ENCODE measurements at places on chromosomes 2 and 18. TPM values are rescaled to one million over a fixed set of nuclear protein-coding genes. Genes with fewer than 3 reads are reported as not detected.

AGPS gene
- total RNA-seq = 38.7 TPM

PDE6D gene
- 18.5 TPM for total RNA-seq

VRK2 gene
- total RNA-seq = 25.6 TPM

DNA sequence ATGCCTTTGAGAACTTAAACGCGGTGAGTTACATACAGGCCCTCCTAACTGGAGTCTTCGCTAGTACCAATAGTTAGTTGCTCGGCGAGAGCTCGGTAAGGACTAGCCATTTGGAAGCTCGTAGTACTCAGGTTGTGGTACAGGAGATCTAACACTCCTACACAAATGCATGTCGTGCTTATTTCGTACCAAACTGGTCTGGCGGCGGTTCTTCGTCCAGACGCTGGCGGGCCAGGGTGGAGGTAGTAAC, 346 bp upstream of the VRK2 start:
- DNase-seq = no peak

DNA sequence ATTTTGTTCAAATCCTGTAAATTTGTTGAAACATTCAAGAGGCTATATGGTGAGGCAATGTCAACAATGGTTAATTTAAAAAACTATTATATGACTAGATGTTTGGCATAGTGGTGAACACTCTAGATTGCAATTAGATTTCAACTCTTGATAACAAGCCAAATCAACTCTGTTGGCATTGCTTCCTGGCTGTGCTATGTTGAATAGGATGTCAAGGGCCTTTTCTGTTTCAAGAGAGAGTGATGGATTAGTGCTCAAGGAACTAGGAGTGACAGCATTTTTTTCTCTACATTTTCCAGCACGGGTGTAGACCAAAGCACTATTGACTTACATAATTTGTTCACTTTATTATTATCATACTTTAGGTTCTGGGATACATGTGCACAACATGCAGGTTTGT, 172.4 kb upstream of the KCNH7 start:
- no peak for DNase-seq

SLC4A5 gene
- total RNA-seq = 7.2 TPM

- no peak for DNase-seq
These were observed 406.0 kb upstream of the POU3F3 start for GRCh38 chr2:104447831-104448434.

DNA sequence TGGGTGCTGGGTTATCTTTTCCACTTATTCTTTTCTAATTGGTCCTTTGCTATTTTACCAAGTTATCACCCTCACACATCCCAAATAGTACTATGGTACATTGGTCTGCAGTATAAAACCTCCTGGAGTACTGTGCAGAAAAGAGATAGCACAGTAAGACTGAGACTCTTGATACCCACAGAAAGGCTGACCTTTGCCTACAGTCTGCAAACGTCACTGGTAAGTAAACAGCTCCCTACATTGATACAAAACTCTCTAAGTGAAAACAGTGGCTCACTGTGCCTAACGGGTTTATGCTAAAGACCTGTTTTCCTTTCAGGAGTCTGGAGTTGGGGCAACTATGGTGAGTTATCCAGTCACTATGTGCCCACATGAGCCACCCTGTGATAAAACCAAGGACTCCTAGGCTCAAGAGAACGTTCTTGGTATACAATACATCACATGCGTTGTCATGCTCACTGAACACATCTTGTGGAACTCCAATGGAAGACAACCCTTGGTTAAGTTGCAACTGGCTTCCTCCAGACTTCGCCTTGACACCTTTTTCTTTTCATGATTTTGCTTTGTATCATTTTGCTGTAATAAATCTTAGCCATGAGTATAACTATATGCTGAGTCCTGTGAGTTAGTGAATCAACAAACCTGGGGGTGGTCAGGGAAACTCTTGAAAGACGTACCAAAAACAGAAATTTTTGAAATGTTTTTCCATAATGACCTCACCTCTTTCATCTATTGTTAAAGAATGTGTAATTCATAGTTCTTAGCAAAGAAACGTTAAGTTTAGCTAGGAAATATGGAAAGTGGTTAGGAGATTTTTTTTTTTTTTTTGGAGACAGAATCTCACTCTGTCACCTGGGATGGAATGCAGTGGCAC, 104.9 kb downstream of the C2orf74 start:
- no peak for DNase-seq

GRCh38 chr2:235515364-235515742, 21.5 kb downstream of the AGAP1 start:
- no peak for DNase-seq

DAPL1 gene
- total RNA-seq = 13.0 TPM

RFTN2 gene
- total RNA-seq = 7.0 TPM

DNA sequence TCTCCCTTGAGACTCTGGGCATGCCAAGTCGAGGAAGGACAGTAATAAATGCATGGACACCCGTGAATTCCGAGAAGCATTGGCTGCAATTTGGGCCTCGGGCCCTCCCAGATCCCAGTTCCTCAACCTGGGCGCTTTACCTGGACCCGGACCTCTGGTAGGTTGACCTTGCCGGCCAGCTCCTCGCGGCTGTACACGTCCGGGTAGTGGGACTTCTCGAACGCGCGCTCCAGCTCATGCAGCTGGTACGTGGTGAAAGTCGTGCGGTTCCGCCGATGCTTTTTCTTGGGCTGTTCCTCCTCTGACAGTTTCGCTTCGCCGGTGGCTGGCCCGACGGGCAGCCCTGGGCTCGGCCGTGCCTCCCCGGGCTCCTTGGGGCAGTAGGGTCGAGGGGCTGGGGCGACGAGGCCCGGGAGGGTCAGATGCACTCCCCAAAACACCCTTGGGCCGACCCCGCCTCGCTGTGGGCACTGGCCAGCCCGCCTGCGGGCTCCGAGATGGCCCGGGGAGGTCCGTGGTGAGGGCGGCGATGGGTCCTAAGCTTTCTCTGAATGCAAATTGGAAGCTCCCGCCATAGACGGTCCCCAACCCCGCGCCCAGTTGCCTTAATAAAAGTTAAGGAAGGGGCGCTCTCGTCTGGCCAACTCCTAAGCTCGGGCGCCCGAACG, 899 bp downstream of the RAX start:
- DNase-seq = no peak

- peak; percentile 77 for DNase-seq
These were observed 14.6 kb upstream of the LAPTM4A start for GRCh38 chr2:20065885-20066602.
